ENCODE measurements at places on chromosomes 5 and 9. TPM values are rescaled to one million over a fixed set of nuclear protein-coding genes. Genes with fewer than 3 reads are reported as not detected.

DNA sequence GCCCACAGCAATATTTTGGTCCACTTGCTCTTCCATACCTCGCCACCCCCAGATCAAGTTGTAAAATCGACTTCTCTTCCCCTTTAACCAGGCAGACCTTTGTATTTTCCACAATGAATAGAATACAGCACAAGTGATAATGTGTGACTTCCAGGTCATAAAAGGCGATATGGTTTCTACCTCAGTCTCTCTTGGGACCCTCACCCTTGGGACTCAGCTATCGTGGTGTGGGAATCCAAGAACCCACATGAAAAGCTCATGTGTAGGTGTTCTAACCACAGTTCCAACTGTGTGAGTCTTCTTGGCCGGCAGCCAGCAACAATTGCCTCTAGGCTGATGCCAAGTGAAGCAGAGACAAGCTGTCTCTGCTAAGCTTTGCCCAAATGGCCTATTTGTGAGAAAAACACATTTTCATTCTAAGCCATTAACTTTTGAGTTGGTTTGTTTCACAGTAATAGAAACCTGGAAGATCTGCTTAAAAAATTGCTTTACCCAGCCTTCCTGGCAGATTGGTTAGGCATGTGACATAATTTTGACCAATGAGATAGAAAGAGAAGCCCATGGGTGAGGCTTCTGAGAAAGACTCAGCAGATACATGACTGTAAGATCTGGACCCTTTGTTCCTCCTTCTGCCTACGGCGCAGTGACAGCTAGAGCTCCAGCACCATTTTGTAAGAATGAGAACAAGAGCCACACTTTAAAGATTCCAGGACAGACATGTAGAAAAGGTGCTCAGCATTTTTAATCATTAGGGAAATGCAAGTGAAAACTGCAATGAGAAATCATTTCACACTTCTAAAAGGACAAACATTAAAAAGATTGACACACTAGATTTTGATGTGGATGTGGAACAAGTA, 18.3 kb upstream of the MLLT3 start:
- DNase-seq, result peak; percentile 66
- H3K27ac ChIP-seq, result peak overlapping the region; percentile 84
- H3K36me3 ChIP-seq, result peaks cover 5% of the 10 kb centered on the region
- peaks cover 2% of the 10 kb centered on the region for H3K27me3 ChIP-seq

DNA sequence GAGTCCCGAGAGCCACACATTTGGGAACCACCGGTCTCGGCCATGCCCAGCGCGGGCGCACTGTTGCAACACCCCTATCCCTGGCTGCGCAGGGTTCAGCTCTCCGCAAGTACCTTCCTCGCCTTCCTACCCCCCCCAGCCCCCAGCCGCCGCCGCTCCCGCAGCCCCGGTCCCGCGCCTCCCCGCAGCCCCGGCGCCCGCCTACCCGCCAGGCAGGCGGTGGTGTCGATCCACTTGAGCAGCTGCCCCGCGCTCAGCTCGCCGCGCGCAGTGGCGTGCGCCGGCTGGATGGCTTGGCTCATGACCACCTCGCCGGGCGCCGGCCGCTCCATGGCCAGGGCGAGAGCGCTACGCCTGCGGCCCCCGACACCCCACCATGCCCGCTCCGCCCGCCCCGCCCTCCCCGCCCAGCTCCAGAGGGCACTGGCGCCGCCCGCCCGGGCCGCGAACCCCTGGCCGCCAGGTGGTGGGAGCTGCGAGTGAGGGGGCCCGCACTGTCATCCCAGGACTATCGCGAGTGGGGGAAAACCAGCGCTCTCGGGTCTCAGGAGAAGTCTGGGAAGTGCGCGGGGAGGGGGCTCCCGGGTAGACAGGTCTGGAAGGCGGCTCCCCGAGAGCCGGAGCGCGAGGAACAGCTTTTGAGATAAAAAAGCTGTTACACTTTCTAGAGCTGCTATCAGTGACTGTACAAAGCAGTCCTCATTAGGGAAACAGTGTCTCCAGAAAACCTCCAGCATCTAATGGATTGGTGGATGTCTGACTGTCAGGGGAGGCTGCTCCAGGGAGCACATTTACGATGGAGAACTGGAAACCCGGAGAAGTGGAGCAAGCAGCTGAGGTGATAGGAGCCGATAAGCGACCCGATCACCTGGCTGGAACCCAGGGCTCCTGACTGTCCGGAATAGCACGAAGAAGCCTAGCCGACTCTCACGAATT, at the start of gene ACOT12:
Gene ACOT12, minus strand, starts transcription at position 352 of the 936 bp plus-strand sequence. Its CDS starts 20 bp downstream, at position 332.
- H3K4me1 ChIP-seq, result peaks cover 7% of the 10 kb centered on the region
- H3K27ac ChIP-seq, result no peak within 1 kb of the TSS
- H3K36me3 ChIP-seq, result no peaks in the 10 kb centered on the region
- H3K27me3 ChIP-seq, result peaks cover 59% of the 10 kb centered on the region
- H3K4me3 ChIP-seq, result peak within 1 kb of the TSS; percentile 53
- peak; percentile 39 for DNase-seq

DNA sequence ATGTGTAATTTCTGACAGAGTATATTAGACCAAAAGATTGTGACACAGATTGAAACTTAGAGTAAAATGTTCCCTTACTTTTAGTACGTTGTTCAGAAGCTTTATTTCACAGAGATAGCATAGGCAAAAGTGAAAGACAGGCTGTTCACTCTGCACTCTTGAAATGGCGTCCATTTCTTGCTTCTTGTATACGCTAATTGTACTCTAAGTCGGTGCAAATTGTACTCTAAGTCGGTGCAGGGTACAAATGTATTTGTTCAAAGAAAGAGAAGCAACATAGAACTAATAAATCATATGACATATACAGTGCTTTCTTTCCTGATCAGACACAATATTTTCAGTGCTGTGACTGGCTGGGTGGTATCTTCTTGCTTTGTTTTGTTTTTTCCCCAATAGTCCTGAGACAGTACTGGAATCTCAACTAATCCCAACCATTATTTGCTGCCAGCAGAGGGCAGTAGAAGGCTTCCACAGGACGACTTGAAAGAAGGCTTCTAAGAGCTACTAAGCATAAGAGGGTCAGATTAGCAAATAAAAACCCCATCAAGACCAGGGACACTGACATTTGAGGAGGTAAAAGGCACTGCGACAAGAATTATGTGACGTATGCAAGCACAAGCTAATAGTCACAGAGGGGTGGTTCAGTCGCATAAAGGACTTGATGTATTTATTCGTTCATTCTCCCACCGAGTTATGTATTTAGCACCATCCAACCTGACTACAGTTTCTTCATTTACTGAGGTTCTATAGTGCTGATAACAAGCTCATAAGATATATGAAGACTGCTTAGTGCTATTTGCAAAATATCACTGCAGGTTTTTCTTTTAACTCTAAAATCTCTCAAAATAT, 831.8 kb downstream of the TAF11L14 start:
- no peak overlapping the region for H3K27ac ChIP-seq
- H3K4me3 ChIP-seq, result no peak overlapping the region
- no peaks in the 10 kb centered on the region for H3K4me1 ChIP-seq

CCL27 gene
- total RNA-seq, result not detected
